ENCODE measurements at places on chromosomes 13 and 19.

- DNase-seq, result no peak
These were observed 1.7 kb downstream of the ERCC1 start for GRCh38 chr19:45421947-45422498.

DNA sequence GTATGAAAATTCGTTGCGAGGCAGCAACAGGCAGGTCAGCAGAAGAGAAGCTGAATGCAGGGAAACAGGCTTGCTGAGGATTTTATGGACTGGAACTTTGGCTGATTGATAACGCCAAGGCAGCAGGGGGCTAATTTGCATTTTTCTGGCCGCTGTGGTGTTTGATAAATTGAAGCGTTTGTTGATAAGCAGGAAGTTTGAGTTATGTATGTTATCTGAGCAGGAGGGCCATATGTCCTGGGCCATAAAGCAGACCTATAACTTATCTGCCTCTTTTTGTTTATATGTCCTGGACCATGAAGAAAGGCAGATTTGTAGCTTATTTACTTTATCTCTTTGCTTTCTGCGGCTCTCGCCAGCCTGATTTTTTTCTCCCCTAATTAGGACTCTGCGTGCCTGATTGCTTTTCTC, 65.9 kb downstream of the ZNF627 start:
- no peak for DNase-seq

GRCh38 chr13:100394005-100394695, 194.4 kb downstream of the GGACT start:
- peak; percentile 55 for DNase-seq

DNA sequence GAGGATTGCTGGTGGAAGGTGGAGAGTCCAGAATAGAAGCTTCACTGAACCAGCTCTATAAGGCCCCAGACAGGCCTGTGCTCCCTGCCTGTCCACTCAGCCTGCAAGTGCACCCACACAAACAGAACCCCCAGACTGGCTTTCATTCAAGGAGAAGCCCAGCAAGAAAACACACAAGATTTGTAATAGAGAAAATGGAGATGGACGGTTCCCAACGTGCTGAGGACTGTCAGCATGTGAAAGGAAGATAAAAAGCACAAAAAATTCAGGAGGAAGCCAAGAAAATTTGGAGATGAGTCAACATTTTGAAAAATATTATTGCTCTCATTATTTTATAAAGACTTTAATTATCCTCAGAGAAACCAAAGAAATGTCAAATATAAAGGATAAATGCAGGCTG, 218.2 kb upstream of the SLC10A2 start:
- no peak for DNase-seq
